ENCODE measurements at places on chromosomes 11 and 22.

GRCh38 chr22:28051787-28052356 is 132.8 kb upstream of the PITPNB start:
- peak; percentile 33 for DNase-seq

DNA sequence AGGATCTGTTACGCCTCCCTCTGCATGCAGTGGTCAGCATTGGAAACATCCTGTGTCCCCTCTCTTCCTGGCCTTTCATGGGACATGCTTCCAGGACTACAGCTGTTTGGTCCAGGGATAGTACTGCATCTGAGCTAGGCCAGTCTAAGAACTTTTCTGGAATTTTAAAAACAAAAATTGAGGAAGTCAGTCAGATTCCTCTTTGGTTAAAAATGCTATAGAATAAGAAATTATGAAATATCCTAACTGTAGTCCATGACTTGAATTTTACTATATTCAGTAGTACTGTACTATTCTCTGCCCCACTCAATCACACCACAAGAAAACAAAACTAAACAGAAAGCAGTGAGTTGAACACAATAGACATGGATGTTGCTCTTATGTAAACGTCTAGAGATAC is 201.0 kb upstream of the CADM1 start:
- DNase-seq = no peak

DNA sequence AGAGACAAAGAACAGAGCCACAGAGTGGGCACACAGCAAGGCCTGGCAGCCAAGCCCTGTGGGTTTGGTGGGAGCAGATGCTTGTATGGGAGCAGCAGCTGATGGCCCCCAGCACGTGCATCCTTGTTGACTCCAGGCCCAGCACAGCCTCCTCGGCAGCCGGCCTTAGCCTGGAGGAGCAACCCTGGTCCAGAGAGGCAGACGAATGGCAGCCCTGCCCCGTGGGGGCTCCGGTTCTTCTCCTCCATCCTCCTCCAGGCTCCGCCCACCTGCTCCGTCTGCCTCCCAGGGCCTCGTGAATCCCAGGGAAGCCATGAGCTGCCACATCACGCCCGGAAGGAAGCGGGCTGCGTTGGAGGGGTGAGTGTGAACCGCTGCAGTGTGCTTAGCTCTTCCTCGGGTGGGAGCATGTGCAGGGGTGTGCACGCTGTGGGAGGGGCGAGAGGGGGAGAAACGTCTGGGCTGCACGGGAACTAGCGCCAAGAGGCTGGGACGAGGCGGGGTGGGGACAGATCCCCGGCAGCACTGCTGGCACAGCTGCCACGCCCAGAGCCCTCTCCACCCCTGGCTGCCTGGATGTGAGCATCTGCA is 36.3 kb upstream of the JAM3 start:
- no peak for DNase-seq

DNA sequence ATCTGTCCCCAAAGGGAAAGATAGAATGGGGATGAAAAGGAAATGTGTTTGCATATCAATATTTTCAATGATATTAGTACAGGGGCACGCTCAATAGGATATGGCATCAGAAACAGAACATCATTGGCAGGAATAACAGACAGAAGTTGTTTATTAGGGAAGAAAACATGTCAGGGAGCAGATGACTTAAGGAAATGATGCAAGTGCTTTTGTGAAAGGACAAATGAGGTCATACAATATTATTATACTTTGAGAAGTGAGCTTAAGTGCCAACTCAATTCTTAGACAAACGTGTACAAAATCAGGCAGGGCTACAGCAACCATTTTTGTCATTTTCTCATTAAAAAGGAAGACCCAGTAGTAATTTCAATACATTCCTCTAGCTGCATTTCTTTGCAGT is 388.4 kb downstream of the SOX6 start:
- DNase-seq = no peak

DNA sequence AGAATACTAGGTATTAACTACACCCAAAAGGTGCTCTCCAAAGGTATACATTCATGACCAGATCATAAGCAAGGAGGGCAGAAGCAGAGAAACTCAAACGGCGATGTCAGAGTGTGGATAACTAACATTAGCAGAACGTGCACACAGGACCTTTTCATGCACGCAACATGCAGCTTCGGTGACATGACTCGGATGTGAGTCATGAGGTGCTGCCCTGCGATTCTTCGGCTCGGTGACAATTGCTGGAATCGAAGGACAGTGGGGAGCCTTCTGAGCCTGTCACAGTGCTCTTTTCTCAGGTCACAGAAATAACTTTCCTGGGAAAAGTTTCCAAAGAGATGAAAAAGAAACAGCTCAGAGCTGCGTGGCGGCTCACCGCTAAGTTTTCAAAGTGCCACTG is 418.5 kb upstream of the SYN3 start:
- no peak for DNase-seq

DNA sequence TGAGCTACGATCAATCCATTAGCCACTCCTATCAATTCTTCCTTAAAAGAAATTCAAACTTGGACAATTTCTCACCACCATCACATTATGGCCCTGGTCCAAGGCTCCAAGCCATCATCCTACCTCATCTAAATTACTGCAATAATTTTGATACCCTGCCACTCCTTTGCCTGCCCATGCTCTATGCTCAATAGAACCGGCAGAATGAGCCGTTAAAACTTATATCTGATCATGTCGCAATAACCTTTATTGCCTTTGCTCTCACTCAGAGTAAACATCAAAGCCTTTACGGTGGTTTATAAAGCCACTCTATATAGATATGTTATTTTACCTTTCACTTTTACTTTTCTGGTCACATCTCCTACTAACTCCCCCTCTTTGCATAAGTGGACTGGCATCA is 2392.1 kb upstream of the RAG2 start:
- no peak for DNase-seq
